ENCODE measurements at places on chromosomes 2 and 18.

- DNase-seq, result peak; percentile 21
Observed at GRCh38 chr18:21085579-21086166, 25.9 kb downstream of the ROCK1 start.

- DNase-seq, result no peak
Observed at GRCh38 chr2:23746141-23746863, 180.6 kb downstream of the ATAD2B start.

DNA sequence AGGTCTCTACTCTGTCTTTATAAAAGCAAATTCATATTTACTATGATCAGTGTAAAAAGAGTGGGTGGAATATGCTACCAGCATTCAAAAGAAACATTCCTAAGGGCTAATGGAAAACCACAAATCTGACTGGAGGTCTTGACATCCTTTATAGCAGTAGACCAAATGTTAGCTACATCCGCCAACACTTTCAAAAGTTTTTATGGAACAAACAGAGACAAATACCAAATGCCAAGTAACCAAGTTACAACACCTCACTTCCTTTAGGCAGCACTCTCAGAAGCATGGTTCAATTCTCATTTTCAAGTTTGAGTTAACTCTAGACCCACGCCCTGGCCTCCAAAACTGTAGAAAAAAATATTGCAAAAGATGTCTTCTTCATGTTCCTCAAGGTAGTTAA, 78.3 kb upstream of the SETBP1 start:
- DNase-seq, result peak; percentile 68

- no peak for DNase-seq
Observed at GRCh38 chr18:36758623-36759022, 70.2 kb downstream of the TPGS2 start.

GRCh38 chr2:66683599-66683998, 248.7 kb downstream of the MEIS1 start:
- no peak for DNase-seq

- DNase-seq, result no peak
Observed at GRCh38 chr18:6109743-6110142, 214.4 kb upstream of the TMEM200C start.

- no peak for DNase-seq
Observed at GRCh38 chr2:241728627-241729026, 5.8 kb upstream of the D2HGDH start.

- no peak for DNase-seq
Observed at GRCh38 chr2:51667679-51668078, 635.7 kb upstream of the NRXN1 start.

DNA sequence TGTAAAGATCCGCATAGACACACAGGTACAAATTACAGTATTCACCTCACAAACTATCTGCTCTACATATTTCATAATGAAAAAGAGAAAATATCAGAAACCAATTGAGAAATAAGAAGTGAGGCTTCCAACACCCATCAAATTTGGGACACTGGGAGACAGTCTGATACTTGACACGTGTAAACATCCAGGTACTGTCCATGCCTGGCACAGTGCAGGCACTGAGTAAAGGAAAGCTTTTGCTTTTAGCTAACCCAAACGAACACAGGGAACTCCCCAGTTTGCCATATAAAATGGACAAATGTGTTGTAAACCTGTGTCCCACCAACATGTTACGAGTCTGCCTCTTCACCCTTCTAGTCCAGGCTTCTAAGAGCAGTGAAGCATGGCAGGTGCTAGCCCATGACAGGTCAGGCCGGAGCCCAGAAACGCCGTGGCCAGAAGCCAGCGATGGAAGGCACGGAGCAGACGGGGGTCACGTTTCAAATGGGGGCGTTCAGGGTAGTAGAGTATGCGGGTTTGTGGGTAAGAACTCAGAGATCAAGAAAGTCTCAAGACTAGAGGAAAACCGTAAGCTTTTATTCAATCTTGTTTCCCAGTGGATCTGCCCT, 27.0 kb downstream of the CDH2 start:
- DNase-seq, result no peak

- DNase-seq, result no peak
Observed at GRCh38 chr2:216317831-216318520, 54.3 kb downstream of the MARCHF4 start.

- DNase-seq, result no peak
Observed at GRCh38 chr2:29000956-29001355, 19.9 kb downstream of the TOGARAM2 start.

GRCh38 chr2:238415893-238416292, 10.8 kb upstream of the ASB1 start:
- DNase-seq, result no peak

DNA sequence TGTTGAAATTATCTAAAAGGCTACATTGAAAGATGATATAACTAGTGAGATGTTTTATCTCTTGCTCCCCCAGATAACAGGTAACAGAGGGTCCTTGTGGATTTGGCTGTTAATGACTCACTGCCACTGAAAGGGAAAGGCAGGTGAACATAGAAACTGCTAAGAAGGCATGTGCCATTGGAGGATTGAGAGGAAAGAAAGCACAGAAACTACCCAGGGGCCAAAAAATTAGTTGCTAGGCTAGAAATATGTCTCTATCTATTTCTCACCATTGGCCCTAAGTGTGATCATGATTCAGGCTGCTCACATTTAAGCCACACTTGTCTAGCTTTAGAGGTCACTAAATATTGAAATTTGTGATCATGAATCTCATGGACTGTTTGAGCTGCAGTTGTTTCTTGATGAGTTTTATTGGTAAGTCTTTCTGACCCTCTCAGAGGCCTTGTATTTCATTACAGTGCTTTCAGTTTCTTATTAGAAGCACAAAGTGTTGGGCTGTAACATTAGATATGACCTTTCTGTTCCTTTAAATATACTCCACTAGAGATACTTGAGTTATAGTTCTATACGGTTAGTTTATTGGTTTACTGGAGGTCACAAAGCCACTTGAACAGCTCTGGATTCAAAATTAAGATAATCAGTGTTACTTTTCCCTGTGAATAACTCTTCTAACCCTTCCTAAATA, 26.2 kb downstream of the NAB1 start:
- no peak for DNase-seq

DNA sequence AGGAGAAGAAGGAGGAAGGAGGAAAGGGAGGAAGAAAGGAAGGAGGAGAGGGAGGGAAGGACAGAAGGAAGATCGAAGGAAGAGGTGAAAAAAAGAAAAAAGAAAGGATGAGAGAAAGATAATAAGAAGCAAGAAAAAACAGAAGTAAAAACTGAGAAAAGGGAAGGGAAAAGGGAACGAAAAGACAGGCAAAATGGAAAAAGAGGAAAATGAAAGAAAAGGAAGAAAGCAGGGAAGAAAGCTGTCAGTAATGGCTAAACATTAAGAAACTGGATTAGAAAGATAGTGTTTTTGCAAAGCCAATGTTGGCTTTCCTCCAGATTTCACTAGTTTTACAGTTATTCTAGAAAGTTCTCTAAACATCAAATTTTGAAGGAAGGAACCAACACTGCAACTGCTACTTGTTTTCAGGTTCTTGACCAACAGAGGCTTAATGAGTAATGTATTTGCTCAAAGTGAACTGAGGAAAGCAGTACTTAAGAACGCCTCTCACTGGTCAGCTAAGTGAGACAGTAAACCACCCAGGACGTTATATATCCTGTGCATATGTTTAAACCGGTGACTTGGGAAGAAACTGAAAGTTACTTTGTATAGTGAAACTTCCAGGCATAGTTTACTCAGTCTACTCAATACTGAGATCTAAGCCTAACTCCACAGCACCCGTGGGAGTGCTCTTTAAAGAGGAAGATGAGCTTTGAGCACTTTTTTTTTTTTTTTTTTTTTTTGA, 286.2 kb upstream of the TRIB2 start:
- DNase-seq, result no peak

- DNase-seq, result no peak
Observed at GRCh38 chr2:22812065-22812680, 572.8 kb upstream of the KLHL29 start.

GRCh38 chr2:147712051-147712450, 132.8 kb upstream of the ACVR2A start:
- no peak for DNase-seq

- no peak for DNase-seq
Observed at GRCh38 chr2:71907503-71907902, 240.2 kb downstream of the CYP26B1 start.

DNA sequence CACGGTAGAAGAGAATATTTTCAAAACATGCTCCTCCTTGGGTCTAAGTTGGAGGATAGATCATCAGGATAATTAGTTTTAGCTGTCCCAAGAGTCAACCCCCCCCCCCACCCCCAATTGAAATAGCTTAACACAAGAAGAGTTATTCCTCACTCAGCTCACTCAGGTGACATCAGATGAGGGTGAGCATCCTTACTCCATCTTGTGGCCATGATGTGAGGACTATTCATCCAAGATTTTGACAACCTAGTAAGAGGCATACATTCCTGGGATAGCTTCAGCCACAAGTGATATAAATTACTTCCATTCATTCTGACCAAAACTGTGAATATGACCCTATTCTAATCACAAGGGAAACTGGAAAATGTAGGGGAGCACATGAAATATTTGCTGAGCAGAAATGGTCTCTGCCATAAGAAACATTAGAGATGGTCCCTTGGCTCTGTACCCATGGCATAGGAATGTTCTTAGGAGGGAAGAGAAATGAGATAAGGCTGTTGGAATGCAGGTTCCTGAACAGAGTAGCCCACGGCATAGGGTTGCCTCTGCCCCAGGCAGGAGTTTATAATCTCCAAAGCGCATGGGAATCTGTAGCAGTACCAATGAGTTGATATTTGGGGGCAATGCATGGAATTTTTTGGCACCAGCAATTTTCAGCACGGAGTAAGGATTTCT, 257.2 kb downstream of the CYRIA start:
- DNase-seq, result no peak

DNA sequence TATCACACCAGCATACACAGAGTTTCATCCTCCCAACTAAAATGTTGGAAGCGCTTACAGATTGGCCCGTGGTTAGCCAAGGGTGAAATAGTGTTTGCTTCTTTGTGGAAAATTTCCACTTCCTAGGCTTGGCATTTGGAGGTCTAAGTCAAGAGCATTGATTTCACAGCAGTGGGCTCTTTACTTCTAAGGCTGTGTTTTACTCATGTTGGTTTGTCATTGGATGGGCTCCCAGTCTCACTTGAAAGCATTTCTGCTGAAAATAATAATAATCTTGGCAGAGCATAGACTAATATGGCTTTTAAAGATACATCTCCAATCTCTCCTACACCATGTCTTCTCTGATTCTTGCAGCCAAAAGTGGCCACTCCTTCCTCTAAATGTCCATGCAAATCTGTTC, 82.9 kb downstream of the DYNAP start:
- DNase-seq, result no peak

GRCh38 chr2:47205576-47206141, 50.6 kb upstream of the STPG4 start:
- no peak for DNase-seq

- DNase-seq, result no peak
Observed at GRCh38 chr2:36480636-36481035, 117.3 kb downstream of the FEZ2 start.

- no peak for DNase-seq
Observed at GRCh38 chr2:128373451-128374000, 54.9 kb upstream of the HS6ST1 start.
